ENCODE measurements at places on chromosomes 4 and X.

DNA sequence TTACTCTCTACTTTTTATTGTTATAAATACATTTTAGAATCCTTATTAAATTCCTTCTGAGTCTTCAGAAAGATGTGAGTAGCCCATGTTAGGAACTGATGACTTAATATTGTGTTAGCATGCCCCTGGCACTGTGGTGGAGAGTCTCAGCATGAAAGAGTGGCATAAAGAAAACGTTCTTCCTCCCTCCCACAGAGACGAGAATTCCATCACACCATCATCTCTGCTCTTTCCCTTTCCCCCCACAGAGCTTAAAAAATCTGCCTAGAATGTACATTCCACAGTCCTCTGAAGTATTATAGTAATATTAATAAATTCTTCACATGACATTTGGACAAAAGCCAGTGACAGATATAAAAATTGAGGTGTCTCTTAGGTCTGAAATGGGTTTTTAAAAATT is 117.8 kb upstream of the DKK2 start:
- no peak for DNase-seq

DNA sequence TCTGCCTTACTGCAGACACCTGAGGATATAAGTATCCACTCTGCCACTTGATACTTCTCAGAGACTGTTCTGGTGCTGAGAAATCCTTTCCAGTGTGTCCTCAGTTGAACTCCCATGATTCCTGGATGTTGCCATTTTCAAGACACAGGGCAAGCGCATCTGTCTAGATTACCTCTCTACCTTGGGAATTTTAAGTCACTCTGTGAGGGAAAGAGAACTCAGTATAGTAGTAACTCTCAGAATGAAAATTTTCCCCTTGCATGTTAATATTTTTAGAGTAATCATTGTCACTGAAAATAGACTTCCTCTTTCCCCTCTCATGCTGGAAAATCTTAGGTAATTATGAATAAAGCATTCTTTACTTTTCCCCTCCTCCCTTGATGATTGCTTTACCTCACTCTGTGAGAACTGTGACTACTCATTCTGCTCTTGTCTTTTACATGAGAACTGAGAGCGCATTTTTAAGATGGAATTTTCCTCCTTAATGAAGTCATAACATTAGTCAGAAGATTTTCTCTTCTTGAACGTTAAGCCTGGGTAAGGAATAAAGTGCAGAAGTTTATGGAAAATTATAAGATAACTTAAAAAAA is 45.0 kb downstream of the TET2 start:
- DNase-seq: peak; percentile 8

DNA sequence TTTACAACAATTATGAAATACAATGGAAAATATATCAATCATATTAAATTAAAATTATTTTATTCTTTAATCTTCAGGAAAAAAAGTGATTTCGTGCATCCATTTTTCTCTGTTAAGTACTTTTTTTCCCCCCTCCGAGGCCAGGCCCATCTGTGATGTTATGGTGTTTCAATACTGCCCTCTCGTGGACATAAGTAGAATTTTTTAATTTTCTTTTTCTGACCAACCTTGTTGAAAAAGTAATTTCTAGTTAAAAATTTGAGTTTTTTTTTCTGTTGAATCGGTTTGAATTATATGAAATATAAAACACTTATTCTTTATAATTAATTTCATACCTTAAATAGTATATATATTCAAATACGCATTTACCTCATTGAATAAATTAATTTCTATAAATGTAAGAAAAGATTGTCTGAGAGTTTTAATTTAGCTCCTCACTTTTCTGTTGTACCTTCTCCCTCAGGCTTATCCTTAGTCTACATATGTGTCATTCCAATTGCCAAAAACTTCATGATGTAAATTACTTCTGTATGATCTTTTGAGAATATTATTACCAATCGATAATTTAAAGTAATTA is 175.8 kb upstream of the TECRL start:
- DNase-seq: peak; percentile 1

DNA sequence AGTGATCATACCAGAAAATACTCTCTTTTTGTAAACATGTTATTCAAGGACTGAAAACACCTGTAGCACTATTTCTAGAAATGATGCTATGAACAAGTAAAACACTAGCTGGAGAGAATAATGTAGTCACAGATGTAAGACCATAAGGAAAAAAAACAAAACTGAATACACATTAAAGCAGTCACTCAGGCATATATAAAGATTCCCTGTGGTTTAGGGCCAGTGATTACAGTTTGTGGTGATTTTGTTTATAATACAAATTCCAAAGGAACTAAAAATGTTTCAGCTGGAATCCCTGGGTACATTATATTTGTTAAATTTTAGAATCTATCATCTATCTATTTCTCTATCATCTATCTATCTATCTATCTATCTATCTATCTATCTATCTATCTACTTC is 777.8 kb upstream of the FRG1 start:
- DNase-seq: no peak

GRCh38 chr4:28636971-28637370 is 1776.3 kb downstream of the STIM2 start:
- no peak for DNase-seq

- no peak for DNase-seq
These were observed 211.8 kb upstream of the CPEB2 start for GRCh38 chr4:14790494-14790893.

DNA sequence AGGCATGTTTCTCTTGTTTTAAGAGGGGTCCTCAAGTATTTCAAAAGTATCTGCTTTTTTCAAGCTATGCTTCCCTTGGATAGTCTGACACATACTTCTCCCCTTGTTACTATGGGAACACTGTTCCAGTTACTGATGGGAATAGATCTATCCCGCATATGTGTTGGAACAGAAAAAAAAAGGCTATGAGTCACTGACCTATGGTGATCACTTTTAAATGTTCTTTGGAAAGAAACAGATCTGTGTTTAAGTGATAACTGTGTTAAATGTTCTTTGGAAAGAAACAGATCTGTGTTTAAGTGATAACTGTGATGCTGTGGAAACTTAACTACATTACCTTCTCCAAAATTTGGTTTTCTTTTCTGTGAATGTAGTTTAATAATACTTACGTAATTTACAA is 303.2 kb downstream of the TEX13C start:
- no peak for DNase-seq

DNA sequence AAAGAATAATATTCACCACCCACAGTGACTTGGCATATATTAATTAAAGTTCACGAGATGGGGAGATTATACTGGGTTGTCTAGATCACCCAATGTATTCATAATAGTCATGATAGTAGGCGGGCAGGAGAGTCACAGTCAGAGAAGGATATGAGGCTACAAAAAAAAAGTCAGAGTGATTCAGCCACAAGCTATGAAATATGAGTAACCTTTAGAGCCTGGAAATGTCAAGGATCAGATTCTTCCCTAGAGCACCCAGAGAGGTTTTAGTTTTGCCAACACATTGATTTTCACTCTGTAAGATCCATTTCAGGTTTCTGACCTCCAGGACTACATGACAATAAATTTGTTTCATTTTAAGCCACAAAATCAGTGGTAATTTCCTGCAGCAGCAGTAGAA is 501.9 kb downstream of the GABRG1 start:
- DNase-seq: no peak

DNA sequence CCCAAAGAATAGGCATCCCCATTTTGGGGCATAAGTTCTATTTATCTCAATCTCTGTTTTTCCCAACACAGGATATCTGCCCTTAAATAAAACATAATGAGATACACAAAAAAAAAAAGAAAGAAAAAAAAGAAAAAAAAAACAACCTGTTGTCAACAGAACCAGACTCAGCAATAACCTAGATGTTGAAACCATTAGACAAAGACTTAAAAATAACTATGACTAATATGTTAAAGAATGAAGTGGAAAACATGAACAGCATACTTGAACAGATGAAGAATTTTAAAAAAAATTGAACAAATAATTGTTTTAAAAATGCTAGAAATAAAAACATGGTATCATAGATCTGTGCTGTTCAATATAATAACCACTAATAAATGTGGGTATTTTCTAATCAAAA is 93.4 kb upstream of the RXFP1 start:
- DNase-seq: no peak

DNA sequence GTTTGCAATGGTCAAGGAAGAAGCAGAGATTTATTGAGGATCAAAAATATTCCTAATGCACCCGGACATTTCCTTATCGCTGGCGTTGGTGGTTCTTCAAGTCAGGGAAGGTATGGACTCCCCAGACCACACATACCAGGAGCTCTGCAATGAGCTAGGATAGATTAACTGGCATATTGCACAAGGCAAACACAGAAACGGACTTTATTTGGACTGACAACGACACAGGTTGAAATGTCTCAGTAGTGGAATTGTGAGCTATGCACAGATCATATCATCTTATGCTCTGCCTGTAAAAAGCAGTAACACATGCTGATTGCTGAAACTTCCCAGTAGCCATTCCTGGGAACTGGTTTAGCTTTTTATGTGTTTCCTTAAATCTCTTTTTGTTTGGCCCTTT is 1.7 kb downstream of the TSPAN7 start:
- DNase-seq: no peak

DNA sequence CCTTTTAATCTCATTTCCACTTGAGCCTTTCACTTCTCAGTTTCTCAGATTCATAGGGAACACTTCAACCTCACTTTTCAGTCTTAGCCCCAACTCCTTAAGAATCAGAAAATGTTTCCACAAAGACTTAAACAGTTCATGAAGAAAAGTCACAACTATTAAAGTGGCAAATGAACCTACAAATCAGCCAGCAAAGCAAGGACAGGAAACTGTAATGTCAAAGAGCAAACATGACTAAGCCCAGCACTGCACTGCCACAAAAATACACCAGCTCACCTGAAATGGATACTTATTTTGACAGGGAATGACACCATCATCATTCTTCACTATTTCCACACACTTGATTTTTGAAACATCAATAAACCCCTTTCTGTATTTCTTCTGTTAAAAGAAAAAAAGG is 41.8 kb upstream of the TXK start:
- DNase-seq: no peak

- no peak for DNase-seq
These were observed 14.5 kb downstream of the UGT2B15 start for GRCh38 chr4:68655764-68656444.

GRCh38 chr4:143514497-143514896 is 995 bp downstream of the SMARCA5 start:
- peak; percentile 25 for DNase-seq

DNA sequence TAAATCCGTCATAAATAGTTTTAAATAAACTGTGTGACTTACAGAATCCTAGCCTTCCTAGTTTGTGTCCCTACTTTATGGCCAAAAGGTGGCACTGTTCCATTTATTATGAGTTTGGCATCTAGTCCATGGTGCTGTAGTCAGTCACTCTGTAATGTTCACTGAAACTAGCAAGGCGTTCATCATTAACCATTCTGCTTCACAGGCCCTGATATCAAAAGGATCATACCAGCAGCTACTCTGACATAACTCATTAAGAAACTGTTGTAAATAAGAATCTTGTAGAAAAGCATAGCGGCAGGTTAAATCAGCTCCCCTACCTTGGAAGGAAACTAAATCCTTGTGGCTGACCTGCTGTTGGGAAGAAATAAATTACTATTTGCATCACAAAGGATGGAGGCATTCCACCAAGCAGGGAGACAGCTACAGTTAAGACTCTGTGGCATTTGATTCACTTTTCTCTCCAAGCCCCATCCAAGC is 919.6 kb upstream of the DIAPH2 start:
- no peak for DNase-seq

DNA sequence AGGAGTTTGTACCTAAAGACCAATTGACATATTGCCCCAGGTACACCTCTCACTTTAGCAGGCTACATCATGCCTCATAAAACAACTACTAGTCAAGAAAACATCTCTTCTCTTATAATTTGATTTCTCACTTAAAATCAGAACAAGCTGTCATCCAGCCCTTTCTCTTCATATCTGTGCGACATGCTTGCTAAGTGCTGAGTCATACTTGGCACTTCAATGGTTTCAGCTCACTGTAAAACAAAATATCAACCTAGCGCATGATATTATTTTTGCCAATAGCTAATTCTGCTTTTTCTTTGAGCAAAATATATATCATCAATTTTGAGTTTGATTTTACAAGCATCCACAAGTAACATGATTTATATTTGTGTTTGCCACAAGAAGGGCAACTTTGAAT is 27.9 kb upstream of the FUNDC1 start:
- DNase-seq: no peak

GRCh38 chrX:139566981-139567380 is 36.4 kb downstream of the F9 start:
- DNase-seq: no peak

GRCh38 chr4:147802346-147802745 is 70.5 kb downstream of the ARHGAP10 start:
- DNase-seq: no peak

- DNase-seq: no peak
These were observed 48.5 kb upstream of the MYOZ2 start for GRCh38 chr4:119087121-119087520.

DNA sequence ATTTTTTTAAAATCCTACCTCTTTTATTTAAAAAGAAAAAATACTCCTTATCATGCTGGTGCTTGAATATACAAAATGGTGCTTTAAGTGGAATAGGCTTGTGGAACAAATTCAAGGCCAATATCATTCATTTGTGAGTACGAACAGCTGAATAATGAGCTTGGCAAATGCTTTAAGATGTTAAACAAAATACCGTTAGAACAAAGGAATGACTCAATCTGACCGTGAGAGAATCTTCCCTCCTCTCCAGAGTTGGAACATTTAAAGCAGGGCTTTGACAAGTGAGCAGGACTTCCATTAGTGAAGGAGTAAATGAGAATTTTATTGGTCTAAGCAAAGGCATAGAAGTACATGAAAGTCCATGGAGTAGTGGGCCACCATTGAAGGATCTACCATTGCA is 74.5 kb downstream of the DCLK2 start:
- DNase-seq: no peak

GRCh38 chr4:148773313-148773712 is 331.1 kb upstream of the NR3C2 start:
- DNase-seq: no peak

DNA sequence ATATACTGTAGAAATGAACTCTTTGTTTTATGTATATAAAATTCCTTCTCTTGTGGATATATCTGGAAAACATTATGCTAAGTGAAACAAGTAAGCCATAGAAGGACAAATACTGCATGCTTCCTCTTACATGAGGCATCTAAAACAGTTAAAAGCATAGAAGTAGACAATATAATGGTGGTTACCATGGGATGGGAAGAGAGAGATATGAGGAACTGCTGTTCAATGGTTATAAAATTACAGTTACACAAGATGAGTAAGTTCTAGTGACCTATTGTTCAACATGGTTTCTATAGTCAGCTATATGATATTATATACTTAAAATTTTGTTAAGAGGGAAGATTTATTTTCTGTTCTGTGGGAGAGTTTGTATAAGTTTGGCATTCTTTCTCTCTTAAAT is 43.4 kb downstream of the HTRA3 start:
- DNase-seq: no peak

- DNase-seq: no peak
These were observed 350.9 kb downstream of the MID1IP1 start for GRCh38 chrX:39152106-39152649.

GRCh38 chr4:43251841-43252240 is 359.3 kb downstream of the GRXCR1 start:
- no peak for DNase-seq

- DNase-seq: no peak
These were observed 44.4 kb downstream of the TSC22D3 start for GRCh38 chrX:107730991-107731766.
